Testis (tissue), 5 donors: ENCODE measurements at places on chromosomes 2 and 18.

DNA sequence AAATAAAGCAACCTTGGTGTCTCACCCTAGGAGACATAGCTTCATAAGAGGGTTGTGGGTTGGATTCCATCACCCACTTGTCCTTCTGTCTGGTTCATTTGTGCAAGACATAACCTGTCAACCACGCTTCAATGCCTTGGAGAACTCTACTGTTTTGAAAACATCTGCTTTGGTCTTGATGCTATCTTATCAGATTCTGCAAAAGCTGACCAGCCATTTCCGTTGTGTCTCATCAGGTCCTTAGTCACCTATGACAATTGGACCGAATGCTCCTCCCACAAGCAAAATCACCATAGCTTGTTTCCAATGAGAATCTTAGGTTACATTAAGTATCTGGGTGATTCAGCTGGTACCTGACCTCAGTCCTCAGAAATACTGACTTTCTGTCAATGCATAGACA lies 35.4 kb downstream of the STAT4 start:
- DNase-seq: no peak

- no peak for DNase-seq
Observed at GRCh38 chr2:64913357-64913869, 75.8 kb upstream of the SLC1A4 start.

GRCh38 chr2:169510496-169510895 lies 994 bp downstream of the KLHL41 start:
- no peak for DNase-seq

DNA sequence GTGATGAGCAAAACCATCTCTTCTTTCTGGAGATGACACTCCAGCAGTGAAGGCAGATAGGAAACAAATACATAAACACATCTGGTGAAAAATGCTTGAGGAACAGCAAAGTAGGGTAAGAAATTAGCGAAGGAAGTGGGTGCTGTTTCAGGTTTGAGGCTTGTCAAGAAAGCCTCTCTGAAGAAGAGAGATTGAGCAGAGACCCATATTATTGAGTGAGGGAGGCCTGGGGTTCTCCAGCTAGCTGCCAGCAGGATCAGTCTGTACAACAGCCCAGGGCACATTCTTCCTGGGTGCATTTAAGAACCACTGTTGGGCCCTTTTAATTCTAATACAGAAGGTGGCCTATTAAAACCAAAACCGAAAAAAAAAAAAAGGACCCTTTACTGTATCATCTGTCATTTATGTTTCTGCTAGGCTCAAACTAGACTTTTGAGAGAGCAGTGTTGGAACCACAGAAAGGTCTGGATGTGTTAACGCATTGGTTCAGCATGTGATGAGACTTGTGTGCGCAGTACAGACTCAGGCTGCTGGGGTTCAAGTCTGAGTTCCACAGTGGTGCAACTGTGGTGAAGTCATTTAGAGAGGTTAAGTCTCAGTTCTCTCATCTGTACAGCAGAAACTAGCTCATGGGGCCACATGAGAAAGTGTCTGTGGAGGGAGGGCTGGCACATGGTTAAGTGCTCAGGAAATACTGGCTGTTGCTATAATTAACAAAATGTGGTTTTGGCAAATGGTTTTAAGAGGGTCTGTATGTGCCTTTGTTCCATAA lies 28.9 kb downstream of the MGAT5 start:
- no peak for DNase-seq

- DNase-seq: peak; percentile 16
Observed at GRCh38 chr18:42706618-42707017, 408.9 kb downstream of the RIT2 start.

DNA sequence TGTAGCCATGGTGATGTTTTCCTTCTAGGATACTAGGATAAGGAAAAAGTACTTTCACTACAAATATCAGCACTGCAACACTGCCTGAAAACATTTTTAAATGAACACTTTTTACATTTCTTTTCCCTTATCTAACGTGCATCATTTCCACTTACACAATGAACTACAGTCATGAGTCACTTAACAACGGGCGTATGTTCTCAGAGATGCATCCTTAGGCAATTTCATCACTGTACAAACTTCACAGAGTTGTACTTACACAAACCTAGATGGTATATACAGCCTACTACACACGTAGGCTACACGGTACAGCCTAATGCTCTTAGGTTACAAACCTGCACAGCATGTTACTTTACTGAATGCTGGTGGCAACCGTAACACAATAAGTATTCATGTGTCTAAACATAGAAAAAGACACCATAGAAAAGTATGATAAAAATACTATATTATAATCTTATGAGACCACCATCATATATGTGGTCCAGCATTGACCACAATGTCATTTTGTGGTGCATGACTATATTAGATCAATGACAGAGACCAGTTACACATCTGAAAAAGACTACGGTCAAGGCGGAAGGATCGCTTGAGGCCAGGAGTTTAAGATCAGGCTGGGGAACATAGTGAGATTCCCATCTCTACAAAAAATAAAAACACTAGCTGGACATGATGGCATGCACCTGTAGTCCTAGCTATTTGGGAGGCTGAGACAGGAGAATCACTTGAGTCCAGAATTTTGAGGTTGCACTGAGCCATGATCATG lies 39.8 kb downstream of the WDR33 start:
- DNase-seq: no peak

DNA sequence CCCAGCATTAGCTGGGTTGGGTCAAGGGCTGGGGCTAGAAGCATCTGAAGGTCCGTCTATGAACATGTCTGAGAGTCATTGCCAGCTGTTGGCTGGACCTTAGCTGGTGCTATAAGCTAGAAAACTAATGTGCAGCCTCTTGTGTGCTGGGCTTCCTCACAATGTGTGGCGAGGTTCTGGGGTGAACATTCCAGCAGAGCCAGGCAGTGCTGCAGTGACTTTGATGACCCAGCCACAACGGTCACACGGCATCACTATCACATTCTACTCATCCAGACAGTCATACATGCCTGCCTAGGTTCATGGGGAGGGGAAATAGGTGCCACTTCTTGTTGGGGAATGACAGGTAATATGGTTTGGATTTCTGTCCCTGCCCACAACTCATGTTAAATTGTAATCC lies 260.5 kb downstream of the CYP26B1 start:
- no peak for DNase-seq

DNA sequence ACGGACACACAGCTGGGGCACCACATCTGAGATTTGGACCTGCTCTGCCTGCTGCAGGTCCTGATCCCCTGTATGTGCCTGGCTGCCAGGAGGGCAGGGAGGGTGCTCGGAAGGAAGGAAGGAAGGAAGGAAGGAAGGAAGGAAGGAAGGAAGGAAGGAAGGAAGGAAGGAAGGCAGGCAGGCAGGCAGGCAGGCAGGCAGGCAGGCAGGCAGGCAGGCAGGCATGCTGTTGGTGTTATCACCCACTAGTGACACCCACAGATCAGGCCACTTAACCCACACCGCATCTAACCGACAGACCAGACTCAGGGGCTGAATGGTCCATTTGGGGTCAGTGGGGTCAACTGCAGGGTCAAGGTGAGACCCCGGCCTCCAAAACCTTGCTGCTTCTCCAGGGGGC lies 5.8 kb downstream of the KLHL30 start:
- DNase-seq: no peak

DNA sequence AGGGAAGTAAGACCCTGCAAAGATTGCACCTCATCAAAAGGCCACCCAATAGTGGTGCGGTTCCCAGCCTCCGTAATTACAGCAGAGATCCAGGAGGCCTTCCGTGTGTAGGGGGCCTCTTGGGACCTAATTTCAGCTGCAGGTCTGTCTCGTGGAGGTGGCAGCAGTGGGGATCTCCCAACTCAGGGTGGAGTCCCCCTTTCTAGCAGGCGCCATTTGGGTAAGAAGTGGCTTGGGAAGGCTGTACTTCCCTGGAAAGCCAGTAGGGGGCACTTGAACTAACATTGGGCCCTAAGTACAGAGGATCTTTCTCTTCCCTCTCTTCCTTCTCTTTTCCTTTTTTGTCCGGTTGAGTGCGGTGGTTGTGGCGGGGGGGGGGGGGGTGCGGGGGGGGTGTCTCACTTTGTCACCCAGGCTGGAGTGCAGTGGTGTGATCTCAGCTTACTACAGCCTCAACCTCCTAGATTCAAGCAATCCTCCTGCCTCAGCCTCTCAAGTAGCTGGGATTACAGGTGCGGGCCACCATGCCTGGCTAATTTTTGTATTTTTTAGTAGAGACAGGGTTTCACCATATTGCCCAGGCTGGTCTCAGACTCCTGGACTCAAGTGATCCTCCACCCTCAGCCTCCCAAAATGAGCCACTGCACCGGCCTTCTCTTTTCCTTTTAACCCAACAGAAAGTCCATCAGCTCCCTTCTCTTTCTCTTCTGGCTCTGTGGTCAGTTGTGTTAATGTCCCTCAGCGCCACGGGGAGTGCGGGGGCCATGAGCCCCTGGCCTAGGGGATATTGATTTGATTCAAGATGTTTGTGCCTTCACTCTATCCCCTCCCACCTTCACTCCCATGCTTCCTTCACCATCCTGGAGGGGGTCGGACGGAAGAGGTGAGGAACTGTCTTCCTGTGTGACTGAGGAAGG lies 32.0 kb downstream of the CENPO start:
- peak; percentile 21 for DNase-seq

GRCh38 chr18:76564655-76565237 lies 69.7 kb upstream of the ZNF516 start:
- DNase-seq: no peak

- DNase-seq: no peak
Observed at GRCh38 chr2:98438190-98439133, 6.2 kb upstream of the INPP4A start.

DNA sequence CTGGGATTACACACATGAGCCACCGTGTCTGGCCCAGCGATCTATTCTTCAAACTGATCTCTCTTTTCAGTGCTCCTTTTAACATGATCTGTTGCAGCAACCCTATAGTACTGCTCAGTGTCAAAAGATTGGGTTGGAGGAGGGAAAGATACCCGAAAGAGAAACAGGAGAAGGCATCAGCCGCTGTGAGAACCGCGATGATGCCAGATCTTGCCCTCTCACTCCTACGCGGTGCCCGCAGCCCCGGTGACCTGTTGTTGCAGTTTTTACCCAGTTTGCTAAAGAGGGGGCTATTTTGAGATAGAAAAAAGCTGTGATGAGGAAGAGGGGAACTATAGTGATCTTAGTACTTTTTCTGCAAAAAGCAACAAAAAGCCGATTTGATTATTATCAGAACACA lies 335.5 kb downstream of the KCNS3 start:
- no peak for DNase-seq

- no peak for DNase-seq
Observed at GRCh38 chr2:101267671-101268656, 15.3 kb downstream of the CNOT11 start.

DNA sequence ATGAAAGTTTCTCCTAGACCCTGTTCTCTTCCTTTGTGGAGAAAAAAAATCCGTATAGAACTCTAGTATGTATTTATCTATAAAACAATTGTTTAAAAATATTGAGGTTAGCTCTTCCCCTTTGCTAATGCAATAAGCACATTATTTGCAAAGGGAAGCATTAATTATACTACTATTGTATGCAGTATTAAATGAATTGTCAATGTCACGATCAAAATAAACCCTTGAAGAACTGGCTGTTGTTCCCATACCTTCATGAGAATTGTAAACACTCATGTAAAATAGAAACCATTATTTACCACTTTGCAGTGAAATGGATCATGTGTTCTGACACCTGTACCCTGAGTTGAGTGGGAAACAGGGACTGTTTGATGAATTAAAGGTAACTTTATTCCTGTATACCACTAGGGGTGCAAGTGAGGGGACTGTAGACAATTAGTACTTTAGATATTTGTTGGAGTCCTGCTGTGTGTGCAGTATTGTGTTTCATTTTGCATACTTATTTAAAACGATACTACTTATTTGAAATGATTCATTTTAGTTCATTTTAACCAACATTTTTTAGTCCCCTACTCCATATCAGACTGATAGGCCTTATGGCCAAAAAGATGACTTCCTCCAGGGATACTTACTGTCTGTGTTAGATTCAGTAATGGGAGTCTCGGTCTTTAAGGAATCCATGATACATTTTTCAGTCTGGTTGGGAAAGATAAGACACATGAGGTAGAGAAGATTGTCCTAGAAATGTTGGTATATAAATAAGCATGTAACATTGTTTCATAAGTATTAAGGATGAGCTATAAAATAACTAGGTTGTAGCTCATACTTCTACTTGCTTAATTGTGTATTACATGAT lies 7.9 kb downstream of the PKP4 start:
- no peak for DNase-seq

DNA sequence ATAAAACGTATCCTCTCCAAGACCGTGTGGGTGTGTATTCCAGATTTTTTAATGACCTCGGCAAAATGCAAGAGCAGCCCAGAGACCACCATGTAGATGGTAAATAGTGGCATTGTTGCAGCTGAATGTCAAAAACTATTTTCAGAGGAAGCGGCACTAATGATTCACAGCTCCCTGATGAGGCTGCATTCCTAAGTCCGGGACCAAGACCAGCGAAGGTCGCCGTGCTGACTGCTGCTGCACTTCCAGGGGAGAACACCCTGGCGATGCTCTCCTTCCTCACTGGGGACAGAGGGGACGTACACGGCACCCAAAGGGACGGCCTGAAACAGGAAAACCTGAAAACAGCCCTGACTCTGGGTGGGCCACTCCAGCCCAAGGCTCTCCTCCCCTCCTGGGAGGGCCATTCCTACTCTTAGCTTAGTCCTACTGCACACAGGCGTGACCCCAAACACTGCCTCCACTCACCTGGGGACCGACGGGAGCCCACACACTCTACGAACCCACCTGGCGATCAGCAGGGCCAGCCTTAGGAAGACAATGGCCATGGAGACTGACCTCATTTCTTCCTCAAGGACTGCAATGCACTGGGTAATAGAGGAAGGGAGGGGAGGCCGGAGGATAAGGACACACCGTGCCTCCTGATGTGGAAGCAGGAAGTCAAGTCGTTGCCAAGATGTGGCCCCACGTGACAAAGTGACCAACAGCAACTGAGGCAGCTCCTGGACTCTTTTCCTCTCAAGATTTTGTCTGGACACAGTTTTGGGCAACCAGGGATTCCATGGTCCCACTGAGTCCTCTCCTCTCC lies 82.8 kb downstream of the ZNF516 start:
- no peak for DNase-seq

DNA sequence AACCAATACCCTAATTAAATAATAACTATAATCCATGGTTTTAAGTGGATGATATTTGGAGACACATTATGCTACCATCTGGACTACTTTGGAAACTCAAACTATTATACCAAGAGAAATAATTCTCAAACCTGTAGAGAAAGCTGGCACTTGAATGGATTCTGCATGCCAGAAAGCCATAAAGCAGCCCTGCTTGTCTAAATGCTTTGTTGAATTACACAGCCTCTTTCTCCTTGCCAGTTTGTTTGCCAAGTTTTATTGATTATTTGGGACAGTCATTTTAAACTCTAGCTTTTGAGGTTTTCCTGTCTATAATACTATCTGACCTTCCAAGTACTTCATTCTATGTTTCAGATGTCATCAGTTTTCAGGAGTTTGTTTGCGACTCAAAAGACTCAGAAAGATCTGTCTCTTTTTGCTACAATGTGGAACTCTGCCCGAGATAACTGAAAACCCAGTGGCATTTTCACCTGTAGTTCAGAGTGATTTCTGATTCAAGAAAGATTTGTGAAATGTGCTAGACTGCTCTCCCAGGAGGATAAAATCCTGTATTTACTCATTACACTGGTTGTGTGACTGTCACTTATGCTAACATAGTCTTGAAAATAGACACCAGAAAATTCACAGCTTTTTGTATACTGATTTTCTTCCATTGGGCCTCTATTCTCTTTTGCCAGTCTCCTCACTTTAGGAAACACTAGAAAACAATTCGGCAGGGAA lies 29.2 kb upstream of the MBOAT2 start:
- DNase-seq: no peak
